ENCODE measurements at places on chromosomes 6 and 20.

GRCh38 chr6:42025845-42026243 is 24.5 kb upstream of the TAF8 start:
- no peak for DNase-seq

DNA sequence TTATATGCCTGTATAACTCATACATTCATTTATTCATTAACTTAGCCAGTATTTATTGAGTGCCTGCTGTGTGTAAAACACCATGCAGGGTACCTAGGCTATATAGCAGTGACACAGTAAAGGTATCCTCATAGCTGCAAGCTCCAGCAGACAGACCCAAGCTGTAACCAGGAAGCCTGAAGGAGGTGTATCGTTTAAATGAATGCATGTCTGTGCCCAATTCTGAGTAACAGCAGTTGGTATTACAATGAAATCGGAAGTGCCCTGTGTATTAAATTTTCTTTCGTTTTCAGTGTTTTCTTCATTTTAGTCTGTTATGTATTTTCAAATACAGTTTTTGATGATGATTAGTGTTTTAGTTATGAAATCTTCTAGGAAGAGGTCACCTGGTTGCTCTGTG is 485.8 kb upstream of the SOX4 start:
- DNase-seq: no peak

DNA sequence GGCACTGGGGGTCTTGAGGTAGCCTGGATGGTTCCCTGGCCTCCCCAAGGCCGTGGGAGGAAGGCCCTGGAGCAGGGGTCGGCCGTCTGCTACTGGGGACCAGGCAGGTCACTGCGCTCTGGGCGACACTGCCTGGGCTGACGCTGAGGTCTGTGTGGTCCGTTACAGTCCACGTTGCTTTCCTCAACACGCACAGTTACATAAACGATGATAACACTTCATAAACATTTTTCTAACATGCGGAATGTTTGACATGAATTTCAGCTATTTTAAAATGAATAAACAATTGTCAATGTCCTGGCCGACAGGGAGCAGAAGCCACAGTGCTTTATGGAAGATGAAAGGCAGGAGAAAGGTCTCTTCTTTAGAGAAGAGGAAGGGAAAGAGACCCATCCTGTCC is 10.2 kb upstream of the RBBP8NL start:
- no peak for DNase-seq

GRCh38 chr6:2693231-2693630 is 57.5 kb downstream of the MYLK4 start:
- no peak for DNase-seq

DNA sequence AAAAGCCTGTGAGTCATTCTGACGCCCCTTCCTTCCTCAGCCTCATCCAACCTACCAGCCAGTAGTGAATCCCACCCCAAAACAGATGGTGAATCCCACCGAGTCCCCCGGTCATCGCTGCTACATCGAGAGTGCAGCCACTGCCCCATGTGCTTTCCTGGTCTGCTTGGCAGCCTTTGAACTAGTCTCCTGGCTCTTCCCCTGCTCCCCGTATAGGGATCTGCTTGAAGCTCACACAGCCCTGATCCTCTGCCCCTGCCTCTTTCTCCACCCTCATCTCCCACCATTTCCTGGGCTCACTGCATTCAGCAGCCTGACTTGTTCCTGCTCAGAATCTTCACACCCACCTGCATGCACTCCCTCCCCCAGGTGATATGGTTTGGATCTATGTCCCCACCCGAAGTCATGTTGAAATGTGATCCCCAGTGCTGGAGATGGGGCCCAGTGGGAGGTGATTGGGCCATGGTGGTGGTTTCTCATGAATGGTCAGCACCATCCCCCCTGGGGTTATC is 14.6 kb downstream of the SYNJ2 start:
- no peak for DNase-seq

GRCh38 chr20:16438100-16438499 is 135.1 kb downstream of the KIF16B start:
- no peak for DNase-seq

GRCh38 chr6:44660561-44661220 is 273.2 kb downstream of the CDC5L start:
- no peak for DNase-seq

DNA sequence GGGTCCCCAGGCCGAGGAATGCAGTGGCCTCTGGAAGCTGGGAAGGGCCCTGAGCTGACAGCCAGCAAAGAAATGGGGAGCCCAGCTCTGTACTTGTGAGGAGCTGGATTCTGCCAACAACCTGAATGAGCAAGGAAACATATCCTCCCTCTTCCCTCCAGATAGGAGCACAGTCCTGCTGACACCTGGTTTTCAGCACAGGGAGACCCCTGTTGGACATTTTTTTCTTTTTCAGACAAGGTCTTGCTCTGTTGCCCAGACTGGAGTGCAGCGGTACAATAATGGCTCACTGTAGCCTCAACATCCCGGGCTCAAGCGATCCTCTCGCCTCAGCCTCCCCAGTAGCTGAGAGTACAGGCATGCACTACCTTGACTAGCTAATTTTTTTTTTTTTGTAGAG is 21.5 kb downstream of the BMP6 start:
- DNase-seq: no peak

GRCh38 chr6:104566411-104566810 is 293.3 kb downstream of the HACE1 start:
- DNase-seq: no peak

DNA sequence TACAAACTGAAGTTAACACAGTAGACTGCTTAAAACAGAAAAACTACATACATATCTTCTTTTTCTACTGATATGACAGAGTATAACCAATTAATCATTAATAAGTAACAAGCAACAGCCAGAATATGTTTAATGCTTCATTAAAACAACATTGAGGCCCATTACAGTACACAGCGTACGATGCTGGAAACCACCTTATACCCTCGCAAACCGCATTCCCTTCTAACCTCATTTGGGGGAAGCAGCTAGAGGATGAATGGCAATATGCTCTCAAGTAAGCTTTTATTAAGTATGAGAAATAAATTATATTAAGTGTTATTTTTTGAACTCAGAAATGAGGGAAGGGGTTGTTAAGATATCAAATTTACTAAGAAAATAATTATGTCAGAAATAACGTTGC is 142.4 kb downstream of the GMDS start:
- no peak for DNase-seq

GRCh38 chr6:130202782-130203181 is 20.0 kb downstream of the SAMD3 start:
- no peak for DNase-seq

DNA sequence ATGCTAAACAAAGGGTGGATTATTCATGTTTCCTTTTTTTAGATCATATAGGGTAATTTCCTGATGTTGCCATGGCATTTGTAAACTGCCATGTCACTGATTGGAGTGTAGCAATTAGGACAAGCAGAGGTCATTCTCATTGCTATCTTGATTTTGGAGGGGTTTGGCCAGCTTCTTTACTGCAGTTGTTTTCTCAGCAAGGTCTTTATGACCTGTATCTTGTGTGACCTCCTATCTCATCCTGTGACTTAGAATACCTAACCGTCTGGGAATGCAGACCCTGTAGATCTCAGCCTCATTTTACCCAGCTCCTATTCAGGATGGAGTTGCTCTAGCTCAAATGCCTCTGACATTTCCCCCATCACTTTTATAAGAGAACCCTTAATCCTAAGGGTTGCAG is 53.6 kb downstream of the CDS2 start:
- no peak for DNase-seq

DNA sequence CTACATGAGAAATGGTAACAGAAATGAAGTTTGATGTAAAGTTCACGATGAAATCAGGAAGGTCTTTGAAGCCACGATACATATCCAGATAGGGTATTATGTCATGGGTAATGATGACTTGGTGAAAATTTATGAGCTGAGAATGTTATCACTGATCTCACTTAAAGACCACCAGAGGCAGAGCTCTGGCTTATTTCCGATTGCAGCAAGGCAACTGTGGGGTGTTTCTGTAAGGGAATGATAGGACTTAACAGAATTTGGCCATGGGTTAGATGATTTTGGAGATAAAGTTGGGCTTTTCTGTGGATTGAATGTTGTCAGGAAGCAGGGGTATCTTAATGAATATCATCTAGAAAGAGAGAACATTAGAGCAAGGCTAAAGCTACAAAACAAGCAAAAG is 508.4 kb downstream of the HDGFL1 start:
- no peak for DNase-seq

GRCh38 chr6:25950297-25950696 is 12.3 kb upstream of the TRIM38 start:
- no peak for DNase-seq

GRCh38 chr20:8540466-8540865 is 408.4 kb downstream of the PLCB1 start:
- DNase-seq: no peak

GRCh38 chr20:63360850-63361518 is at the start of gene CHRNA4:
CHRNA4 (minus strand) TSS chr20:63361349; CDS start chr20:63361165, 184 bp downstream.
- no peak for DNase-seq

DNA sequence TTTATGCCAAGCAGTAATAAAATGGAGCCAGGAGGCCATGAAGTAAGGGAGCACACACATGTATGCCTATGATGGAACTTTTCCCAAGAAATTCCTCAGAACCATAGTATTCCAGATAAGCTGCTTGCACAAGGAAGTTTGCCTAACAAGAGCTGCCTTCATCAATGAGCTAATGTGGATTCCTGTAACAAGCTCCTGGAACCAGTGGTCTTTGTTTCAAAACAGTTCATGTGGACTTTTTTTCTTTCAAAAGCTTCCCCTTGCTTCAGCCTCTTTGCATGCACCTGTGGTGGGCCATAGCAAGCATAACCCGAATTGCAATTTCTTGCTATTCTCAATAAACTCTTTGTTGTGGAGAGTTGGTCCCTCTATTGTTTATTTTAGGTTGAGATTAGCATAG is 359.6 kb downstream of the UTRN start:
- no peak for DNase-seq

GRCh38 chr6:52752310-52752709 is 11.0 kb downstream of the GSTA2 start:
- no peak for DNase-seq

GRCh38 chr6:38168699-38169098 is 349.2 kb downstream of the ZFAND3 start:
- no peak for DNase-seq

- DNase-seq: no peak
Observed at GRCh38 chr20:21519136-21519584, 5.3 kb upstream of the NKX2-2 start.

All from H54 (cell line).